ENCODE measurements at places on chromosomes 11 and 22.

GRCh38 chr22:38284042-38284402 lies 11.2 kb upstream of the TMEM184B start:
- no peak for DNase-seq

DNA sequence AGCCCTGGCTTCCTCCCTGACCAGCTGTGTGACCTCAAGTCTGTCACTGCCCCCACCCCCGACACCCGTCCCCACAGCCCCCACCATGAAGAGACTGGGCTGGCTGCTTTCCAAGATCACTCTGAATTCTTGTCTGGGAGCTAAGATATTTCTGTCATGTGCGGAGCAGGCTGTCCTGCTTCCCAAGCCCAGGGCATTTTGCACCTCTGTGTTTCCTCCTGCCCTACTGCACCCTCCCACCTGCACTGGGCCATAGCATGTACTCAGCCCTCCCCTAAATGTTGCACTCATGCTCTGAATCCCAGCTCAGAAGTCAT lies 30.3 kb upstream of the MYEOV start:
- DNase-seq: no peak

GRCh38 chr11:1077417-1078119 lies 2.9 kb downstream of the MUC2 start:
- peak; percentile 29 for DNase-seq

DNA sequence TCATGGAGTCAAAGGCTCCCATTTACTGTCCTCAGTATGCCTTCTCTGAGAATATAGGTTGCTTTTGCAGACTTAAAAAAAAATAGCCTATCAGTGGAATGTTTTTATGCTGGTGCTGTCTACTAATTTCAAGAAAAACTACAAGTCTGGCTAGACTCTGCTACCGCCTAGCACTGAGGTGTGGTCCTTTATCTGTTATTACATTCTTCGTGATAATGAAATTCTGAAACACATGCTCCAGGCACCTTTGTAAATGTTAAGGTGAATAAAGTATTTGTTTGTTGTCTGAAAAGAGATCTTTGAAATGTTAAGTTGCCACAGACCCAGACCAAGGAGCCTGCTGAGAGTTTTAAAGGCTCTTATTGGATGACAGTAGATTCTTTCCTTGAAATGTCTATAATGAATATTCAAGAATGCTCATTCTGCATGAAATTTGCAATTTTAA lies 95.3 kb downstream of the DBX1 start:
- DNase-seq: no peak

DNA sequence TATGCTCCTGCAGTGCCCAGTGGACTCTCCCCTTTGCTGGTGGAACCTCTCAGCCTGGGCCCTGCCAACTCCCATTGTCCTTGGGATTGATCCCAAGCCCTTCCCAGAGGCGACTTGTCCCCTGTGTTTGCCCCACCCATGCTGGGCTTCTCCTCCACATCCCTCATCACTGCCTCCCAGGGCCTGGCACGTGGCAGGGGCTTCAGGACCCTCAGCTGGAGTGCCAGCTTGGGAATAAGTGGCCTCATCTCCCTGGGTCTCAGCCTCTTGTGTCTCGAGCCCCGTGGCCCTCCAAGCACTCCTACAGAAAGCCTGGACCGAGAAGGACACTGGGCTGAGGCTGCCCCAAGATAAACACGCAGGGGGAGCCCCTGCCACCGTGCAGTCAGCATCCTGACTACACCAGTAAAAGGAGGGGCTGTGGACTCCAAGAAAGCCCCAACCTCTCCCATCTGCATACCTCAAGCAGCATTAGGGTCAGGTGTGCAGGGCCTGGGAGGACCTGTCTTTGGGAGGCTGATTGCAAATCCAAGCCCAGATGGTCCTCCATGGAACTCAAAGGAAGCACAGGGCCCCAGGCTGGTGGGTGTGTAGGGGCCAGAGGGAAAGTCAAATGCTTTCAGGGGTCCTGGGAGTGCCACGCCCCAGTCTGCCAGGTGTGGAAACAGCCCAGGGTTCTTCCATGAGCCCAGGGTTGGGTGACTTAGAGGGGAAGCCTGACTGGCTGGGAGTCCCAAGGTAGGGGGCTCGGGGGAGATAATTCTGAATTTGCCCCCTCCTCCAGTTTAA lies 9.5 kb upstream of the GNAZ start:
- DNase-seq: no peak

All from left lung (tissue), 14 donors.